RWPE2 (cell line): ENCODE measurements at places on chromosomes 1 and 21.
A peak's percentile ranks its signal among the peaks of the same experiment; 100 is the strongest.

GRCh38 chr1:203251466-203251865, 22.0 kb upstream of the CHIT1 start:
- no peak for DNase-seq

DNA sequence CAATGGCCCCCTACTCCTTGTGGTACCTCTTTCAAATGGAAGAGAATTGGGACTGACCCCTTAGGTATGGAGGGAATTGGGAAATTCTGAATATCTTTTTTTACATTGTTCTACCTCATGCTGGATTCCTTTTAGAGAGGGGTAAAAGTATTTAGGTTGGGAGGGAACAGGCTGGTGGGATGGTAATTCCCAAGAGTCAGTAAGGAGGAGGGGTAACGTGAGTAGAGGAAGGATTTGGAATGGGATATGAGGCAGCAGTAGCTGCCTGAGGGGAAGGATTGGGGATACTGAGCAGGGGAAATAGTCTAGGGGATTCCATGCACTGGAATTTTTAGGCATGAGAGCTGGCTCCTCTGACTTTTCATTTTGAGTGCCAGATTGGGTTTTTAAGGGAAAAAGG, 3.8 kb upstream of the AADACL3 start:
- no peak for DNase-seq

DNA sequence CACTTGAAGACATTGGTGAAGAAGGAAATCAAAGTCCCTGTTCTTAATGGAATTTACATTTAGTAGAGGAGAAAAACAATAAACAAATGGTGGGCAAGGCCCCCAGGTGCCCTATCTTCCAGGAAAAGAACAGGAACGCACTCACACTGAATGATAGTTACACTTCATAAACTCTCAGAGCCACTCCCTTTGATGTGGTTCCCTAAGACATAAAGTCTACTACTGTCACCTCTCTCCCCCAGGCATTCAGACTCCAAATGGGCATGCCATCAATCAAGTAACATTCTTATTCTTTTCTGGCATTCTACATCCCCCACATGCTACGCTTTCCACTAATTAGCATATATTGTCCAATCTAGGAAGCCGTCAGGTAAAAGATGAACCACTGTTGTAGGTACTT, 36.6 kb upstream of the PIGC start:
- DNase-seq, result no peak

- no peak for DNase-seq
Observed at GRCh38 chr1:200242110-200243041, 167.5 kb downstream of the ZNF281 start.

DNA sequence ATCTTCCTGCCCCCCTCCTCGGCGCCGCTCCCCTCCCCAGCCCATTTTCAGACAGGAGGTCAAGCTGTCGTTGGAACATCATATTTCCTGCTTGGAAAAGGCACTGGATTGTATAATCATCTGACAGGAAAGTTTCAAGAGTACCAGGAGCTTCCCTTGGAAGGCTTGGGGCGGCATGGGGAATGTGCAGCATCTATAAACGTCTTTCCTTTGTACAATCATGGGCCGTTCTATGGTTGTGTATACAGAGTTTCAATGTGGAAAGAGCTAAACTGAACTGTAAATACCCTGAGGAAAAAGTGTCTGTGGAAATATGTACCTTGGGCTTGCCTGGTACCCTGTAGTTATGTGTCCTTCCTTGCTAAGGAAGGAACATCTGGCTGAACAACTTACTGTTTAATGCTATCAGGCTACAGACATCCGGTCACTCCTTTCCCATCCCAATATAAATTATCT, 368.1 kb upstream of the ADGRL2 start:
- no peak for DNase-seq

GRCh38 chr1:37394574-37395464, 79.6 kb upstream of the ZC3H12A start:
- DNase-seq, result no peak

DNA sequence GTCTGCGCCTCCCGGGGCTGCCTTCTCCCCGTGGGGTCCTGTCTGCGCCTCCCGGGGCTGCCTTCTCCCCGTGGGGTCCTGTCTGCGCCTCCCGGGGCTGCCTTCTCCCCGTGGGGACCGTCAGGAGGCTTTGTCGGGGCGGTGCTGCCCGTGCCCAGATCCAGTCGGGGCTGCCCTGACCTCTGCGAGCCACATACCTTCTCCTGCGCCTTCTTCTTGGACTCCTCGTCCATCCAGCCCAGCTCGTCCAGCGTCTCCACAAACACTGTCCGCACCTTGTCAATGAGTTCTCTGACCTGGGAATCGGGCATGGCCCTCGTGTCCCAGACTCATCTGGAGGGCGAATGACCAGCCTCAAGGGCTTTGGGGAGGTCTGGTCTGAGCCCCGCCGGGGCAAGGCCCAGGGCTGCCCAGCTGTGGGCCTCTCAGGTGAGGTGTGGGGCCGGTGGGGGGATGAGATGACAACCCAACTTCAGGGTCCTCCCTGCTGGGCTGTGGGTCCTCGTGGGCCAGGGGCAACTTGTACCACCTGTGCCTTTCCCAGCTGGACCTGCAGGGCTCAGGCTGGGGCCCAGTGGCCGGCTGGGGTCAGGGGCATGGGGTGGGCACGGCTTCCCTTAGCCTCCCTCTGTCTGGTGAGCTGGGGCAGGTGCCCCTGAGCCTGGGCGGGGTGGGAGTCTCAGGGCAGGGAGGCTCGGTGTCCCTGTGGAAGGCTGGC, 9.4 kb downstream of the PRXL2B start:
- DNase-seq, result peak; percentile 63
